ENCODE measurements at places on chromosomes 11 and 22.
A peak's percentile ranks its signal among the peaks of the same experiment; 100 is the strongest.

- DNase-seq, result no peak
Observed at GRCh38 chr11:85582111-85582510, 45.0 kb downstream of the DLG2 start.

- DNase-seq, result no peak
Observed at GRCh38 chr22:43173976-43174720, 12.8 kb downstream of the TTLL12 start.

DNA sequence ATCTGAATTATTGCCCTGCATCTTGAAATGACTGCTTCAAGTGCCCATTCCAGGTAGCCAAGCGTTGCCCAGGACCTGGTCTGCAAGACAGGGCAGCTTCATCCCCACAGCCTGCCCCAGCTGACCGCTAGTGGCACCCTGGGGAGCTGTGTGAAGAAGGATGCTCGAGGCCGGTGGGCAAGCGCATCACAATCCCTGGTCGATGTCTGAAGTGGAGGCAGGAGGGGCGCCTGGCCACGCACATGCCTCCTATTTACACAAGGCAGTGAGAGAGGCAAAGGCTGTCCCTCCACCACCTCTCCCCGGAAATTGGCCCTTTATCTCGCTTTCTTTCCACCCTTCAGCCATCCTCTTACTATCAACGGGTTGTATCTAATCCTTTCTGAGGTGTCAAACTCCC lies 28.1 kb upstream of the PHF21A start:
- peak; percentile 31 for DNase-seq

DNA sequence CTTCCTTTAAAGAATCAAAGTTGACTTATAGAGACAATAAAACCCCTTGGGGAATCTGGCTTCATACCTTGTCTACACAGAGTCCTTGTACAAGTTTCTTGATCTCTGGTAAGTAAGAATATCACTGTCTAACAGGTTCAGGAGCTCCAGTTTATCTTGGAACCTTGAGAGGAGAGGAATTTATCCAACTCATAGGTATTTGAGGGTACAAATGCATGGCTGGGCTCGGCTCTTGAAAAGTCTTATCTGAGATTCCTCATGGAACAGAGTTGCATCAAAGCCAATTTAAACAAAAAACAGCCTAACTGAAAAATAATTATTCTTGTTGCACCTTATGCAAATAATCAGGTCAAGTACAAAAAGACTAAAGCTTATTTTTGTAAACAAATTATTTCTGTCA lies 33.4 kb downstream of the CARD18 start:
- DNase-seq, result no peak

- DNase-seq, result no peak
Observed at GRCh38 chr22:37187552-37187890, 526 bp downstream of the C1QTNF6 start.

DNA sequence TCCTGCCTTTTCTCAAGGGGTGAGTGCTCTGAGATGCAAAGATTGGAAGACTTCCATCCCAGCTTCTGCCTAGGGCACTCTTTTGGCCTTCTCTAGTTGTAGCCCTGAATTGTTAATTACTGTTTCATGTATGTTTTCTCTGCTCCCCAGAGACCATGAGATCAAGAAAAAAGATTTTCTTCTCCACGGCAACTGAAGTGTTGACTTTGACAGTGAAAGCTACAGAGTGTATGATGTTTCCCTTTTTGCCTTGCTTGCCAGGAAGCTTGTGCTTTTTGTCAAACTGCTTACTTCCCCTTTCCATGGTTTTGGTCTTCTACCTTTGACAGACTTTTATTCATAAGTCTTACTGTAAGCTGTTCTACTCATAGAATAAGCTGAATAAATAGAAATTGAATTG lies 23.3 kb upstream of the EIF3D start:
- DNase-seq, result peak; percentile 65

DNA sequence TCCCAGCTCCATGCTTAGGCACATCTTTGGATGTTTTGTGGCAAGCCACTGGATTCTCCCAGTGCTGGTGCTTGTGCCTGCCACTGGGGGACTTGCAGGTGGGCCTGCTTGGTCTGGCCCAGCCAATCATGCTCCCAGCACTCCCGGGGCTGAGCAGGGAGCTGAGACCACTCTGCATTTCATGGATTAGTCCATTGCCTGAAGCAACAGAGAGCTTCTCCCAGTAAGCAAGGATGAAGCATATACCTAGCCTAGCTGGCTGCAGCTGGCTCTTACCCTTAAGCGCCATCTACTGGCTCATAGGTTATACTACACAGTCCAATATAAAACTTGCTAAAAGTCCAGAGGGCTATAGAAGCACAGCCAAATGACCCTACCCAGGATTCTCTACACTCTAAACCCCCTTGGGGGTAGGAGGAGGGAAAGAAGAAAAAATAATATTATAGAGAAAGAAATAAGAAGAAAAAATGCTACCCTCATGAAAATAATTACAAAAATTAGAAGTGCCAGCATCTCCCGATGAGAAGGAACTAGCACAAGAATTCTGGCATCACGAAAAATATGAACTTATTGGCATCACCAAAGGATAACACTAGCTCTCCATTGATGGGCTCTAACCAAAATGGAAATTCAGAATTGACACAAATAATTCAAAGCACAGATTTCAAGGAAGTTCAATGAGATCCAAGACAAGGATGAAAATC lies 275.3 kb downstream of the C11orf87 start:
- DNase-seq, result peak; percentile 80
